ENCODE measurements at places on chromosomes 4 and X.

- no peak for DNase-seq
Observed at GRCh38 chr4:176575141-176575730, 217.5 kb downstream of the VEGFC start.

GRCh38 chrX:151975228-151975593 is 735 bp upstream of the GABRE start:
- DNase-seq, result no peak

- DNase-seq, result no peak
Observed at GRCh38 chrX:146456058-146456457, 353.5 kb upstream of the CXorf51B start.

DNA sequence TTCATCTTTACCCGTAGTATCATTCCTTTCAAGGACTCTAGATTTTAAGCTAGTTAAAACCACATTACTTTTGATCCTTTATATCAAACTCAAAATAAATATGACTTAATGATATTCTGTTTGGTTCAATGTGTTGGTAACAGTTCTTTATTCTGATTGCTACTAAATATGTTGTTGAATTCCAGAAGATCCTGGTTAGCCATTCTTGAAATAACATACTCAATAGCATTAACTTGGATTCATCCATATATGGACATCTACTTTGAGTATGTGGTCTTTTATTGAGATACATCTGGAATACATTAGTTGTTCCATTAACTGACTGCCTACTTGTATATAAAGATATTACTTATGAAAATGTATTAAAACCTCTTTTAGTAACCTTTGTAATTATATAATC is 27.5 kb upstream of the PCDH18 start:
- DNase-seq, result no peak

DNA sequence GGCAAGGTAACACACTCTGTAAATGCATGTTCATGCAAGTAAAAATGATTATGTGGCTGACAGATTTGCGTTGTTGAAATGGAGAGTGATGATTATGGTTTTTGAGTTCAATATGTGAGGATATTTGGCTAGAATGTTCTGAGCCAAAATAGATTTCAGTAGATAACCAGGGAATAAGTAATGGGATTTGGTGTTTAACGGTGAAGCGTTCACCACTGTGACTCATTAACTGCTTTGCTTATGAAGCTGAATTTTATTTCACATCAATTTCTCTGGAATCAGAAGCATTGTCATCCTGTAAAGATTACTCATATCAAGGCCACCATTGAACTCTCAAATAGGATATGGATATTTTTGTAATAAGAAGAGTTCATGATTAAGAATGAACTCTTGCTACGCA is 11.7 kb downstream of the AFP start:
- DNase-seq, result no peak

- no peak for DNase-seq
Observed at GRCh38 chr4:152936446-152937335, 568 bp downstream of the FHDC1 start.

- DNase-seq, result no peak
Observed at GRCh38 chr4:24973404-24973746, 57.4 kb downstream of the LGI2 start.

DNA sequence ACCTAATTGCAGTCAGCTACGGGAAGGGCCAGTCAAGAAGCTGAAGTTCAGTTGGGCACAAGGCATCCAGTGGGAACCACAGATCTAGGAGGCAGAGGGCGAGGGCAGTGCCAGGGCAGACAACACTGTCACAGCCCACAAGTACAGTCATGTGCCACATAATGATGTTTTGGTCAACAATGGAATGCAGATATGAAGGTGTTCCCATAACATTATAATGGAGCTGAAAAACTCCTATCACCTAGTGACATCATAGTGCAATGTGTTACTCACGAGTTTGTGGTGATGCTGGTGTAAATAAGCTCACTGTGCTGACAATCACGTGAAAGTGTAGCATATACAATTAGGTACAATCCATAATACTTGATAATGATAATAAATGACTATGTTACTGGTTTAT is 4.5 kb upstream of the TMEM255A start:
- no peak for DNase-seq
